ENCODE measurements at places on chromosomes 13 and 19.
A peak's percentile ranks its signal among the peaks of the same experiment; 100 is the strongest.

- no peak for DNase-seq
Observed at GRCh38 chr19:40228863-40229262, 2.4 kb upstream of the CCNP start.

- DNase-seq = no peak
Observed at GRCh38 chr13:39419876-39420275, 183.1 kb downstream of the LHFPL6 start.

DNA sequence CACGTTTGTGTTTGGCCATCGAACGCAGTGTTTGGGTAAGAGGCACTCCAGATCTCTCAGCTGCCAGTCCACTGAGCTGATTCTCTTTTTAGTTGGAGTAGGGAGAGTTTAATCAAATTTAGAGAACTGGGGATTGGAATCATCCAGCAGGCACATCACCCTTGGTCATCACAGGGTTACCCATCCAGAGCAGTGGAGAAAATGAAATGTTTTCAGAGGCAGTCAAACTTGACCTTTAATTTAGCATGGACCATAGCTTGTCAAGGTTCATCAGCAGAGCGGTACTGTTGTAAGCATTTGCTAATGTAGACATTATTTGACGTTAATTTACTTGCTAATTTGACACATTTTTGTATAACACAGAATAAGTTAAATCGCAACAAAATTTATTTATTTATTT, 18.4 kb upstream of the FRY start:
- no peak for DNase-seq

- no peak for DNase-seq
Observed at GRCh38 chr19:20359933-20360720, 193.1 kb downstream of the ZNF486 start.

DNA sequence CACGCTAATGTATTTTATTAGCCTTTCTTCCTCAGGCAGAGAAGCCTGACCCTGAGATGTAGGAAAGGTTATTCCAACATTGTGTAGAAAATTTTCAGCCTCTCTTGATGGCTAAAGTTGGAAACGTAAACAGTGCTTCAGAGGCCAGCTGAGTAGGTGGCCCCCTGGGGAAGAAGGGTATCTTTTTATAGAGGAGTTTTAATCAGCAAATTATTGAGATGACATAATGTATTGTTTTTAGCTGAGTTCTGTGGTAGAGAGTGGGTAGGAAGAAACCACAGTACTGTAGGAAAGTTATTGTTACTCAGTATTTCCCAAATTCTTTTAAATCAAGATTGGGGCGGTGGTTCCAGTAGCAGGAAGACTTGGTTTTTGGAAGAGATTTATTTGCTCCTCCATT, 268.8 kb downstream of the DLEU7 start:
- no peak for DNase-seq

- no peak for DNase-seq
Observed at GRCh38 chr13:73189362-73189761, 130.6 kb downstream of the KLF5 start.

DNA sequence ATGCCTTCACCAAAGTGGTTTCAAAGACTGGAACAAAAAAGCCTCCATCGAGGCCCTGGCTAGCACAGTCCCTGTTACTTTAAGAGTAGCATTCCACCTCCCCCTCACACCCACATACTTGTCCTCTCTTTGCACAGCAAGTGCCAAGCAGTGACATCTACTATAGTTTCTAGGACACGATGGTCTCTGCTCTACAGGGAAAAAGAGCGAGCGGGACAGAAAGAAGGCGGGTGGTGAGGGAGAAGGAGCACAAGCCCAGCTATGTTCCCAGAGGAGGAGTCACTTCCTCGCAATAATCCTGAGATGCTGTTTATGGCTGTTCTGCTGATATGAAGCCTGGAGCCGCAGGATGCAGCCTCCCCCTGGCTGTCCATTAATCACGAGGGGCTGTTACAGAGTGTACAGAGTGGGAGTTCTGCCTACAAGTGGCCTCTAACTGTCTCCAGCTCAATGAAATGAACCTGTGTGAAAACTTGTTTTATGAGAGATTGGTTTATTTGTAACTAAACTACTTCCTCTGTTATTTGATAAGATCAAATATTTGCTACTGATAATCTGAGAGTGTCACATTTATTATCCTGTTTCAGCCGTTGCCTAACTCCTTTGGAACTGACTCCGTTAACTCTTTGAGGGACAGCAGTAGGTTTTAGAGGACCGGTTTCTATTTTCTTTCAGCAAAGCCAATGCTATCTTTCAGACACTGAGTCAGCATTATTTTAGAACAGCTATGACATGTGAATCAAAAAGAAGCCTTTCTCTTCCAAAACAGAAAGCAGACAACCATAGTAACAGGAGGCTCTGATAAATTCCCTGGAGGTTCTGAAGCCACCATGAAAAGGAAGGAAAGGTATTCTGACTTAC, 208.0 kb downstream of the SPRY2 start:
- DNase-seq = no peak

GRCh38 chr19:50720921-50721381, 1.3 kb upstream of the SHANK1 start:
- DNase-seq = peak; percentile 77

DNA sequence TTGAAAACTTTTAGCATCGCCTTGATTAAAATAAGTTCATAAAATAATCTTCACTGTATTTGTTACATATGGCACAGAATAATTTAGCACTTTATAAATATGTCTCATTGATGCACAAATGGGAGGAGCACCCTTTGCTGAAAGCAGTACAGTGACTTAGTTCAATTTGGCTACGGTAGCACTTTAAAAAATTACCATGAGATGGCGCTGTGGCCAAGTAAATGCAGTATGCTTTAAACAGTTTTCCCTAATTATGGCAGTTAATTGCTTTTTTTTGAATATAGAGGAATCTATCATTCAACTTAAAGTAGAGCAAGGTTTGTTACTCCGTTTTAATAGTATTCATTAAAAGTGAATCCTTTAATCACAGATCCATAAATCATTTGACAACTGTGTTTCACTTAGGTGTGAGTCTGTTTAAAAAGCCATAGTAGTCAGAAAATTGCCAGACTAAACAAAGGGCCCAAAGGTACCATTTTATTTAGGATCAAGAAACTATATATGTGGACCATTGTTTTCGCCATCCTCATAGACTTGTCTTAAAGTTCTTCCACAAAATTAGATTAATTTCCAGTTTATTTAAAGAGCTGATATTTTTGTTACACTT, 34.7 kb upstream of the ESD start:
- DNase-seq = peak; percentile 49

DNA sequence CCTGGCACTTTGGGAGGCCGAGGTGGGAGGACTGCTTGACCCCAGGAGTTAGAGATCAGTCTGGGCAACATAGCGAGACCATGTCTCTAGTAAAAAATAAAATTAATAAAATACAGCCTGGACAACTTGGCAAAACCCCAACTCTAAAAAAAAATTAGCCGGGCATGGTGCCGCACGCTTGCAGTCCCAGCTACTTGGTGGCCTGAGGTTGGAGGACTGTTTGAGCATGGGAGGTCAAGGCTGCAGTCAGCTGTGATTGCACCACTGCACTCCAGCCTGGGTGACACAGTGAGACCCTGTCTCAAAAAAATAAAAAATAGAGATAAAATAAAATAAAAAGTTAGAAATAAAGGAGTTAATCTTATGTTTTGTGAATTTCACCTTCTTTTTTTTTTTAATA, 15.6 kb upstream of the SPC24 start:
- DNase-seq = no peak

GRCh38 chr19:53624771-53625545, 6.8 kb upstream of the DPRX start:
- no peak for DNase-seq

GRCh38 chr13:65594298-65594781, 1635.8 kb downstream of the PCDH9 start:
- DNase-seq = no peak

DNA sequence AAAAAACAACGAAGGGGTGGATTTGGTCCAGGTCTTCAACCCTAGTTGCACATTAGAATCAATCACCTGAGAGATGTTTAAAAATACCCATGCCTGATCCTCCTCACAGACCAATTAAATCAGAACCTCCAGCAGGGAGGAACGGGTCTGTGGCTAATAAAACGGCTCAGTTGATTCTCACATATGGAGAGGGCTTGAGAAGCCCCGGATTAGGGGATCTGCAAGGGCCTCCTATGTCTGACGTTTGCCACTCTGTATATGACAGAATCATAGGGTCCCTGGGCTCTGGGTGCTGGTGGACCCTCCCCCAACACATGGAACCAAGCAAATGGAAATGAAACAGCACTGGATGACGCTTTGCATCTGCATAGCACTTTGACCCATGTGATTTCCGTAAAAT, 36.7 kb upstream of the C13orf42 start:
- DNase-seq = no peak

DNA sequence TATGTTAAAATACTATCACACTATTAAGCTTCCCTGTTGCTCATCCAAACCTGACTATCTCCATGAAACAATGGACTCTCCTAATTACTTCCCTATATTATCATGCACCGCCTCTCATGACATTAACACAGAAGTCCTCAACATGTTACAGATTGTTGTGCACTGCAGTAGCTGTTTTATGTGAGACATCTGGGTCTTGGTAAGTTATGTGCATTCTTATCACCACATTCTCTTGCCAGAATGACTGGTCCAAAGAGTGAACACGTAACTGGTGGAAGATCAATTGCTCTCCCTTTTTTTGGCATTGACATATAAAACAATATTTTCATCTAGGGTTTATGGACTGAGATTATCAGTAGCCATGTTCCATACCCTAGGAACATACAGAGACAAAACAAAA, 59.4 kb downstream of the POSTN start:
- DNase-seq = no peak

DNA sequence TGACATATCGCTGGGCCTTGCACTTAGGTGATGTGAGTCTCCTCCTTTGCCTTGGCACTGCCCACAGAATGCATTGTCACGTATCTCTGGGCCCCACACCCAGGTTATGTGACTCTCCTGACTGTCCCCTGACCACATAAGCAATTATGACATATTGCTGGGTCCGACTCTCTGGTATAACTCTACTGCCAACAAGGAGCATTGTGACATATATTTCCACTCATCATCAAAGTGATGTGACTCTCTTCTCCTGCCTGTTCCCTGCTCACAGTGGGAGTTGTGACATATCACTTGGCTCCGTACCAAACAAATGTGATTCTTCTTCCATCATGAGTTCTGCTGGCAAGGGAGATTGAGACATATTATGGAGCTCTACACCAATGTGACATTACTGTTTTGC, 15.4 kb upstream of the ZNF681 start:
- no peak for DNase-seq

DNA sequence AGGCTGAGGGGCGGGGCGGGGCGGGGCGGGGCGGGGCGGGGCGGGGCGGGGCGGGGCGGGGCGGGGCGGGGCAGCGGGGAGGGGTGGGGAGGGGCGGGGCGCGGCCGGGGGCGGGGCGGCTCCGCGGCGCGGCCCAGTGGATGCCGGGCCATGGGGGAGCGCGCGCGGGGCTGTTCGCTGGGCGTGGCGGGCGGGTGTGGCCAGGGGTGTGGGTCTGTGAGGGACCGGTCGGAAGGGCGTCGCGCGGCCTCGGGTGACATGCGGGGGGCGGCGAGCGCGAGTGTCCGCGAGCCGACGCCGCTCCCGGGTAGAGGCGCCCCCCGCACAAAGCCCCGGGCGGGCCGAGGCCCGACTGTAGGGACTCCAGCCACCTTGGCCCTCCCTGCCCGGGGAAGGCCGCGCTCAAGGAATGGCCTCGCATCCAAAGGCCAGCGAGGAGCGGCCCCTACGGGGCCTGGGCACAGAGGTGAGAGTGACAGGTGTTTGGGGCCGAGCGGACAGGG, at the start of gene ZFP28:
ZFP28 (plus strand) TSS at position 188 of the 503 bp plus-strand sequence; CDS start at position 259, 71 bp downstream.
- DNase-seq = no peak

DNA sequence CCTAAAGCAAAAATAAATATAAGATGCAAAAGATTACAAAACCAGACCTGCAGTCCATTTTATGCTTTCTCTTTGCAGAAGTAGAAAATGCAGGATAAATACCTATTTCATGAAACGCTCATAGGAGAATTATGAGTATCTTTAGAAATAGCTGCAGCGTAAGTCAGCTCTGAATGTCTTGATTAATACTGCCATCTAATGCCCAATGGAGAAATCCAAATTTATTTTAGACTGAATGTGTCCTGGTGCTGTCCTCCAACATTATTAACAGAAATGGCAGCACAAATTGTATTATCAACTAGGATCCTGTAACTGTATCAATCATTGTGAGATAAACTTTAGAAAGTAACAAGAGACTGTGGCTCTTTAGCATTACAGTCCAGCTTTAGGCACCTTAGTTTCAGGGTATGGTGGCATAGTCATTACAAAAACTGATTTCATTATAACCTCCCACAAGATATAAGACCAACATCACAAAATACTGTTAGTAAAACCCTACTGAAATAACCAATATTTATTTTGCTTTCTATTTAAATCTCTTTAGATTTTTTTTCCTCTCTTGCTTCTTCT, 162.1 kb upstream of the MIR17HG start:
- no peak for DNase-seq

GRCh38 chr19:48750771-48751504, 1.5 kb downstream of the FUT1 start:
- no peak for DNase-seq

- no peak for DNase-seq
Observed at GRCh38 chr13:110559429-110559943, 2.0 kb downstream of the RAB20 start.

- DNase-seq = no peak
Observed at GRCh38 chr19:45542234-45542668, 35.0 kb downstream of the VASP start.

DNA sequence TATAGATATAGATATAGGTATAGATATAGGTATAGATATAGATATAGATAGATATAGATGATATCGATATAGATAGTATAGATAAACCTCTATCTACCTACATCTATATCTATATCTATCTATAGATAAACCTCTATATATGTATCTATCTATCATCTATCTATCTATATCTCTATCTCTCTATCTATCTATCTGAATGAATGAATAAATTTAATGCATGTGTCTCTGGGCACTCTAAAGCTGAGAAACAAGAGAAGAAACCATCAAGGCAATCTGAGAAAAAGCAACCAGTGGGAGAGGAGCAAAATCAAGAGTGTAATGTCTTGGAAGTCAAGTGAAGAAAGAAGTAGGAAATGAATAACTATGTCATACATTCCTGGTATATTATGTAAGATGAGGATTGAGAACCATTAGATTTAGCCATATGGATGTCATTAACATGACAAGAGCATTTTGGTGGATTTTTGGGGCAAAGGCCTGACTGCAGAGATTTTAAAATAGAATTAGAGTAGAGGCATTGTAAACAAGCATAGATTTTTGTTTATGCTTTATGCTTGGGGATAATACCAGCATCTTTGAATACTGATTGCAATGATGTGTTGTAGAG, 1262.7 kb upstream of the MIR17HG start:
- no peak for DNase-seq
